ENCODE measurements at places on chromosomes 11 and 22.

GRCh38 chr22:46417769-46418168, 82.3 kb downstream of the TRMU start:
- DNase-seq = no peak

GRCh38 chr11:15742626-15743519, 613.5 kb downstream of the SOX6 start:
- DNase-seq = no peak

- DNase-seq = peak; percentile 82
Measured at GRCh38 chr11:76787911-76788596, 4.9 kb downstream of the TSKU start.

DNA sequence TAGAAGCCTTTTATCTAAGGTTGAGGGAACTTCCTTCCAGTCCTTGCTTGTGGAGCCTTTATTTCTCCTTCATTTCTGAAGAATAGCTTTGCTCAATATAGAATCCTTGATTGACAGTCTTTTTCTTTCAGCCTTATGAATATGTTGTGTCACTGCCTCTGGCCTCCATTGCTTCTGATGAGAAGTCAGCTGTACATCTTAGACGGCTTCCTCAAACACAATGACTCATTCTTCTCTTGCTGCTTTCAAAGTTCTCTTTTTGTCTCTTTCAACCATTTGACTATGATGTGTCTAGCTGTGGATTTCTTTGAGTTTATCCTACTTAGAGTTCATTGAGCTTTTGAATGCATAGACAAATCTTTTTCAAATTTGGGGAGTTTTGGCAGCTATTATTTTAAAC, 893.2 kb downstream of the BRD1 start:
- no peak for DNase-seq

GRCh38 chr11:71940561-71941219, 11.8 kb downstream of the RNF121 start:
- no peak for DNase-seq
